Body of pancreas (tissue), 4 donors: ENCODE measurements at places on chromosomes 1 and 21. TPM values are rescaled to one million over a fixed set of nuclear protein-coding genes. Genes with fewer than 3 reads are reported as not detected.

The C1orf87 gene
- not detected for total RNA-seq

The CA6 gene
- not detected for total RNA-seq

The TEKT2 gene
- 1.6 TPM for total RNA-seq

The OR2T2 gene
- not detected for total RNA-seq

The APOBEC4 gene
- not detected for total RNA-seq

The SLC35F3 gene
- 0.99 TPM for total RNA-seq

The TTC4 gene
- 21.1 TPM for total RNA-seq
